Brain microvascular endothelial cell (primary cell): ENCODE measurements at places on chromosomes 4 and X.
A peak's percentile ranks its signal among the peaks of the same experiment; 100 is the strongest.

- no peak for DNase-seq
These were observed 21.3 kb downstream of the SHROOM2 start for GRCh38 chrX:9807355-9808182.

- DNase-seq = no peak
These were observed 92.0 kb downstream of the SNCA start for GRCh38 chr4:89744914-89745313.

GRCh38 chr4:57635910-57636309 is 525.7 kb upstream of the IGFBP7 start:
- DNase-seq = no peak

DNA sequence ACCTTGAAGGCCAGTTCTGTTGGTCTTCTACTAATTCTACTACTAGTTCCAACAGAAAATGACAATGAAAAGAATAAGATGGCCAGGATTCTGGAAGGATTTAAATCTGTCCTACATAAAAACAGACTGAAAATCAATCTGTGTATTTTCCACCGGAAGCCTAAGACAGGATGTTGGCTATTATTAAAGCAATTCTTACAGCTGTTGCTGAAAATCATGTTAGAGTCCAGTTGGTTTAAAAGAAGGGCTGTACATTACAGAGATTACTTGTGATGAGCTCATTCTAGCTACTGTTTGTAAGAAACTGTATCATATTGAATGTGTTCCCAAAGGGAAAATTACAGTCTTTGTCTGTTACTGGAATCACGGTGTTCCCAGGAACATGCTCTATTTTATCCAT is 54.8 kb upstream of the MAGEB16 start:
- DNase-seq = no peak

- no peak for DNase-seq
These were observed 53.5 kb downstream of the TMEM164 start for GRCh38 chrX:110056419-110056818.

DNA sequence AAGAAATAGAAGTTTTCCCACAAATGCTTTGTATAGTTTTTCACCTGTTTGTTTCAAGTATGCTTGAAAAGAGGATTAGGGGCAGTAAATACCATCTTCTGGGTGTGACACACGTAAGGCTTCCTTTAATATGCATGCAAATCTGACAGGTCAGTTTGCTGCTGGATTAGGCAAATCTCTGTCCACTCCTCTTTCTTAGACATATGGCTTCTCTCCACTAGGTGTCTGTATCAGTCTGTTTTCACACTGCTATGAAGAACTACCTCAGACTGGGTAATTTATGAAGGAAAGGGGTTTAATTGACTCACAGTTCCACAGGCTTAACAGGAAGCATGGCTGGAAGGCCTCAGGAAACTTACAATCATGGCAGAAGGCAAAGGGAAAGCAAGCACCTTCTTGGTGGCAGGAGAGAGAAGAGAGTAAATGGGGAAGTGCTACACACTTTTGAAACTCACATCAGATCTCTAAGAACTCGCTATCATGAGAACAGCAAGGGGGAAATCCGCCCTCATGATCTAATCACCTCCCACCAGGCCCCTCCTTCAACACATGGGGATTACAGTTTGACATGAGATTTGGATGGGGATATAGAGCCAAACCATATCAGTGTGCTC is 66.9 kb downstream of the TAB3 start:
- no peak for DNase-seq

GRCh38 chr4:56799824-56800756 is 21.4 kb downstream of the SPINK2 start:
- DNase-seq = peak; percentile 87

DNA sequence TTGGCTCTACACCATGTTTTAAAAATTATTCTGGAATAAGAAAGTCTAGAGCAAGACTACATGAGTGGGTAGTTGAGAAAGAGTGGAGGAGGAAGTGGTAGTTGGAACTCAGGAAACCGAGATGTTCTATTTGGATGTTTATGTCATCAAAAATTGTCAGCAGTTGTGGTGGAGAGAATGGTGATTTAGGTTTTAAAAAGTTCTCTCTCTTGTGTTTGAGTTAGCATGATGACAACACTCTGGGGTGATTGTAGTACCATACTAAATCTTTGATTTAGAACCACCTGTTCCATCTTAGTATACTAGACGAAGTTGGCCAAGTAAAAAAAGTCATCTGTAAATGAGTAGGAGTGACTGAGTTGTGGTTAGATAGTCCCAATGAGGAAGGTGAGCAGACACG is 40.7 kb downstream of the KLHL2 start:
- no peak for DNase-seq

GRCh38 chr4:26163425-26164362 is 157.1 kb upstream of the RBPJ start:
- DNase-seq = no peak

DNA sequence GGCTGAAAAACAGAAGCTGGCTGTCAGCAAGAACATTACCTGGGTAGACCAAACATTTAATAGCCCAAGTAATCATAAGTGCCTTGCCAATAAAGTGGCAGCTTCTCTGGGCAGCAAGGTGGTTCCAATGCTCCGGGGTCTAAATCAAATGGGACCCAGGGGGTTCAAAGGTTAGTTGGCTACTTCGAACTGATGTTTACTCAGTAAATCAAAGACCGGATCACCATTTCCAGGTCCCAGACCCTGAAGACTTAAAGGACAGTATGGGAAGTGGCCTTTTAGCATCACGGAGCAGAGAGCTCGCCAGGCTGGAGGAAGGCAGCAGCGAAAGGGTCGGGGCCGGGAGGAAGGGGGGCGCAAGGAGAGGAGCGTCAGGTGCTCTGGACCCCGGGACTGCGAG is 1.0 kb downstream of the SH3KBP1 start:
- DNase-seq = no peak

DNA sequence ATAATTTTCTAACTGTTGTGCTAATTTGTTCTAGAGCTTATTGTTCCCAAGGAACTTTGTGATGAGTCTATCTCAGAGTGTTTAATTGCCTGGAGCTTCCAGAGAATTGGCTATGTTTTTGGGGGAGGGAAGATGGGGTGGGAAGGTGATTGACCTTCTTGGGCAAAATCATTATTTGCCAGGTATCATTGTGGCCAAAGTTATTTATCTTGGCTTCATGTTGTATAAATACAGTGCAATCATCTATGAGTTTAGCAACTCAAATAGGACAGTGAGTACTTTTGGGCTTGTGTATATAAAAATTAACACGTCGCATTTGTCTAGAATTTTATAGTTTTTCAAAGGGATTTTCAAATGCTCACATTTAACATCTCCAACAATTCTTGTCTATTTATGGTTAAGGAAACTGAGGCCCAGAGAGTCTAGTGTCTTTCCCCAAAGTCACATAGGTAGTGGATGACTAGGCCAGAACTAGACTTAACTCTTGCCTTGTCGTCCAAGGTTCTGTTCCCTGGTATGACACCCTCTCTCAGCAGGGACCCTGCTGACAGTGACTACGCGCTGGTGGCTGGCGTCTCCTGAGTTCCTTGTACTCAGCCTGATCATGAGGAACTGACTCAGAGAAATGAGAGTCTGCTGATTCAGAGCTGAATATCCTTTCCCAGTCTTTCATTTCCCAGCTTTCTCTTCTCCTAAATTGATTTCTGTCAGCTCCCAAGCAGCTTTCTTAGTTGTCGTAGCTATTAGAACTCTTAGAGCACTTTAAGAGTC is 27.7 kb downstream of the FNIP2 start:
- peak; percentile 65 for DNase-seq

DNA sequence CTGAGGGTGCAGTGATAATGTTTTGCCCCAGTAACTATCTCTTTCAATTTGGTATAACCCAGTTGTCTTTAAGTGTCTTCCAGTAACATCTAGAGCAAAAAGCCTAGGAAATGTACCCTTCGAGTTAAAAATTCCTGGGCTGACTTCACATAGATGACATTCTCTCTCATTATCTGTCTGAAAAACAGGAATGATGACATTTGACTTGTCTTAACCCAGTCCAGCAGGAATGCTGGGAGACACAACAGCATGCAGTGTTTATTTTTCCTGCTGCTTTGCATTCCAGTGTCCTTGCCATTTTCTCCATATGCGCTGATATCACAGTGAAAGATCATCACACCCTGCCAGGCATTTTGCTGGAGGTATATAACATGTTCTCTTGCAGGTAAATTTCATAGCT is 130.0 kb downstream of the SOWAHB start:
- DNase-seq = peak; percentile 39

DNA sequence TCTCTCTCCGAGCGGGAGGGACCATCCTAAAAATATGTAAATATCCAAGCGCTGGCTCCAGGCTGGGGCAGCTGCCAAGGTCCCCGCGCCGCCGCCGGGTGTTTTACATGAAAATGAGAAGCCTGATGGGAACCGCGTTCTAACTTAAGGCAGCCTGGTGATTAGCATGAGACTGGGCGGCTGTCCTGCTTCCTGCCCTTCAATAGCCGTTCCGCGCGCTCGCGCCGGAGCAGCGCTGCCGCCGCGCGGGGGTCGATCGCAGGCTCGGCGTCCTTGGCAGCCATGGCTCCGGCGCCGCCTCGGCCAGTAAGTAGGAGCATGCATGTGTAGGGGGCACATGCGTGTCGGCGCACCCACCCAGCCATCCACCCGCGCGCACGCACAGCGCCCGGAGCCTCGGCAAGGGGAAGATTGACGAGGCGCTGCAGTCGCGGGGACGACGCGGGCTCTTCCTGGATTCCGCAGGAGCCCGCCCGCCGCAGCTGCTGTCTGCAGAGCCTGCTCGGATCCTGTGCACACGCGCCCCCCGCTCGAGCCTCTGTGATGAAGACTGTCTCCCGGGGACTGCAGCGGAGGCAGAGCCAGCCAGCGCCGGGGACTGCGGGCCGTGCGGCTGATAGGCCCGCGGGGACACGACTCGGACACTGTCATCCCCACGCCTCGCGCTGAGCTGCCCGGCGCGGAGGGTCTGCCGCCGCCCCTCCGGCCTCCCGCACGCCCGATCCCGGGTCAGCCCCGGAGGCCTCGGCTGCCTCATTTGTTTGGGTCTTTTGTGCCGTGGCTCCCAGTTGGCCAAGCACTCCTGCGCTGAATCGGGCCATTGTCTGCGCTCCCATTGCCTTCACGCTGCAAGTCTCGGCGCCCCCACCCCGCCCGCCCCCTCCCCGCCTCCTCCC is 734 bp downstream of the STOX2 start:
- peak; percentile 11 for DNase-seq

DNA sequence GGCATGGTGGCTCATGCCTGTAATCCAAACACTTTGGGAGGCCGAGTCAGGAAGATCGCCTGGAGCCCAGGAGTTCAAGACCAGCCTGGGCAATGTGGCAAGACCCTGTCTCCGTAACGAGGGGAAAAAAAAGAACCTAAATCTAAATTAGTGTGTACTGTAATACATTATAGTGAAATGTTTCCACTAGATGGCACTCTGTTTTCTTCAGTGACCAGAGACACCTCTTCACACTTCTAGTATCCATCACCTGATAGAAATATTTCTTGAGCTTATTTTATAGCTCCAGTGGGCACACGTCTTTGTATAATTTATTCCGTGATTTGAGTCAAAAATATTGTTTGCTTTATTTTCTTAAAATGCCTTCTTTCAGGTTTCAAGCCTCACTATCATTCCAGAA is 600.9 kb upstream of the DIPK2B start:
- DNase-seq = peak; percentile 24

- DNase-seq = no peak
These were observed 28.2 kb upstream of the ATRX start for GRCh38 chrX:77814210-77814609.

DNA sequence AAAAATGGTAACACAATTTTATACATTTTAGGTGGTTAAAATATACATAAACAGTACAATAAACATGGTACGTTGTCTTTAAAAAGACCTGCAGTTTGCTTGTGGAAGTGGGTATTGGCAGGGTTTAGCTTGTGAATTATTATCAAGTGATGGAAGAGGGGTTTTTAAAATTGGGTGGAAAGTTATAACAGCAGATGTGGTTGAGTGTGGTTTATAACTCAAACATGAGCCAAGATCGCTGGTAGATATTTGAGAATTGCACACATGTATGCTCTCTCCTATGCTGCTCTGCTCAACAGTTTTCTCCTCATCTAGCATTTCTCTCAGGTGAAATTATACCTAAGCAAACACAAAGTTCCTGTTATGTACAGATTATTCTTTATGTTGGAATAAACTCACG is 14.0 kb downstream of the EPGN start:
- DNase-seq = no peak

DNA sequence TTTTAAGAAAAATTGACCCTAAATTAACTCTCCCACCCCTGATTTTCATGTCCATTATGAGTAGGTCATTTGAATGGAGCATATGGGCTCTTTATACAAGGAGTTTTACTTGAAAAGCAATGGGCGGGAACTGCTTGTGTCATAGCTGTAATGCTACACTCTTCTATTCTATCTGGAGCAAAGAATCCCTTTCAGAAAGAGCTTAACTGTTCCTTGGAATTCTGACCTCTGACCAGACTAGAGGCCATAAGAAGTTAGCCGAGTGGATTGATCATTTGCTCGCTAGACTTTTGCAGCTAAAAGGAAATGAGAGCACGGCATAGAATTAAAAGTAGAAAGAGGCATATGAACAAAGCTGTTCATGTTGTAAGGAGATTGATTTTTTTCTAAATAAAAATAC is 79.1 kb downstream of the DOCK11 start:
- DNase-seq = no peak

- no peak for DNase-seq
These were observed 239.7 kb downstream of the RAB28 start for GRCh38 chr4:13244444-13244843.

DNA sequence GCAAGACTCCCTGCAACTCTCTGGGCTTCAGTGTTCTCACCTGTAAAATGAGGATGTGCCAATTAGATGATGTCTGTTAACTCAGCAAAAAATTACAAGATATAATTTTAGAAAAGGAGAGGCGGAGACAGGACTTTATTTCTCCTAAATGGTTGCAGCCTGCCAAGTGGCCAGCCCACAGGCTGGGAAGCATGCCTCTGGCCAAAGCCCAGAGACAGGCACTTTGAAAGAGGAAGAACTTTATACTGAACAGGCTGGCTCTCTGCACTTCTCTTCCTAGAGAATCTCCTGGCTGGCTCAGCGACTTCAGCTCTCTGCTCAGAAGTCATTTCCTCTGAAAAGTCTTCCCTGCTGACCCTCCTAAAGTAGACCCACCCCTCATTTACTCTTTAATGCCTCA is 3.7 kb downstream of the PRDM5 start:
- DNase-seq = no peak

DNA sequence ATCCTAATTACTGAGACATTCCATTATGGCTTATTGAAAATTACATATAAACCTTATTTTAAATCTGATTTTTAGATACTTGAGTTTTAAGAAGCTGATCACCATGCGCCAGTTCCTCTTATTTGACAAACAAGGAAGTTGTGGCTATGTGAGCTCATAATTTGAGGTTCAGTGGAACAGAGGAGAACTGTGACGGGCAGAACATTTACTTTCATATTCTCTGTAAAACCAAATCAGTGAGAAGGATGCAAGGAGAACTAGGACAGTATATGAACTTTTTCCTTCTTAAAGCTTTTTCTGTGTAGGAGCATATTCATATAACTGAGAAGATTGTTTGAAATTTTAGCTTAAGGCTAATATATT is 25.3 kb downstream of the STIM2 start:
- DNase-seq = no peak

GRCh38 chrX:2521092-2521926 is 20.5 kb upstream of the DHRSX start:
- DNase-seq = no peak

- DNase-seq = no peak
These were observed 1.7 kb upstream of the SRP72 start for GRCh38 chr4:56465599-56466295.

GRCh38 chr4:66300336-66300934 is 630.1 kb upstream of the EPHA5 start:
- no peak for DNase-seq

- no peak for DNase-seq
These were observed 16.7 kb downstream of the CMC4 start for GRCh38 chrX:155054255-155054654.
